ENCODE measurements at places on chromosomes 3 and 15.

DNA sequence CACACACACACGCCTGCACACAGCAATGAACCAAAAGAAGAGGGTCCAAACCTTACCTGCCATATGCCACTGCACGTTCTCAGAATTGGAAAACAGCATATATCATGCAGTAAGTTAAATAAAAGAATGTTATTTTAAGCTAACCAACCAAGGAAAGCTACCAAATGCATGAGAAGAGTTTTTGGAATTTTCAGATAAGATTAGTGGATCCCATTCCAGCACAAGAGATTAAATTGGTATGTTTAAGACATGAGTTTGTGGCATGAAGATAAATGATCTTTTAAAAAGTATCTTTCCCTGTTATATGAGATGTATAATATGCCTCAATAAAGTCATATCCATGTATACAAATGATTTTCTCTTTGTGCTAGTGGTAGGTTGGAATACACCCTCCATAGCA, 811.4 kb downstream of the NR2F2 start:
- no peak for DNase-seq

- peak; percentile 70 for DNase-seq
Measured at GRCh38 chr15:39756806-39757522, 25.7 kb downstream of the FSIP1 start.

DNA sequence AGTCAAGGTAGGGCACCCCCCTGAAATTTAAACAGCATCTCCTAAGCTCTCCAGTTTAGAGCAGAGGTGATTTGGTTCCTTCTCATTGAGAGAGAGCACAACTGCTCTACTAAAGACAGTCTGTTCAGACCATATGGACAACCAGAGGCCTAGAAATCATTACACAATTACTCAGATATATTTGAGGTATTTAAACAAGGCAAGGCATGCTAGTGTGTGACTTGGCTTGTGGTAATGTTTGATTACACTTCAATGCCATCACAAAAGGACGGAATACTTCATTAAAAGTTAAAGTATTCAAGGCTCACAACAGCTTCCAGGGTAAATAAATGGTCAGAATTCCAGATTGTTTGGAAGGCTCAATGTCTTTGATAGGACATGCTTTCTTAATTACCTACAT, 110.2 kb downstream of the LRTM1 start:
- no peak for DNase-seq

DNA sequence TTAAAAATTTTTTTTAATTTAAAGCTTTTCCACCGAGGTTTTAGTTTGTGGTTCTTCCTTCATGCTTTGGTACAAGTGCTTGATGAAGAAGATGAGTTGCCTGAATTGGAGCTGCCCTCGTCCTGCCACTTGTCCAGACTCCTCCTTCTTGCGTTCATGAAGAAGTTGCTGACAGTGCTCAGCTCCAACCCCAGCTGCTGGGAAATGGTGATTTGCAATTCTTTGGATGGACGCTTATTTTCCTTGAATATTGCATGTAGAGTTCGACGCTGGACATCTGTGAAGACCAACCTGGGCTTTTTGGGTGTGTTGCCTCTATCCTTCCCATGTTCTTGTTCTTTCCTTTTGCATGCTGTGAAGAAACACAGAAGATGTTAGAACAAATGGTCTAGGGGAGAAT, 32.6 kb downstream of the ONECUT1 start:
- DNase-seq, result no peak

DNA sequence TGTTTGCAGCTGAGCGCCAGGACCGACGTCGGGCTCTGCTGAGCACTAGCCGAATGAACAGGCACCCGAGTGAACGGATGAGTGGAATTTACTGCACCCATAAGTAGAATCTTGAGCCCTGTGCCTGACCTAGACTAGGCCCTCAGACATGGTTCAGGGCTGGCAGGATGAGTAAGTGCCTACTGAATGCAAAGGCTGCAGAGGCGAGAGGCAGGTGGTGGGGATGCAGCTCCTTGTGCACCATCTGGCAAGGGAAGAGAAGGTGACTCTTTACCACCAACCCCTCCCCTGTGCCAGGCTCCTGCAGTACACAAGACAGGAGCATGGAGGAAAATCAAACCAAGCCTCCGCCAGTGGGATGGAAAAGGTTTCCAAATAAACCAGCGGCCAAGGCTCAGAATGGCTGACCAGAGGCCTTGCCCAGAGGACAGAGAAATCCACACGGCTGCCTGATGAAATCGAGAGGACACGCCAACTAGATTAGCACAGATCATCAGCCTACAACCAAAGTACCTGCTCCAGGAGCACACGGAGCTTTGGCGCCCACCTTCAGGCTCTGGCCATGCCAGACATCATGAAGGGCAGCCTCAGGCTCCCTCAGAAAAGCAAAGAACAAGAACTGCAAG, 141.7 kb upstream of the IQSEC1 start:
- no peak for DNase-seq

DNA sequence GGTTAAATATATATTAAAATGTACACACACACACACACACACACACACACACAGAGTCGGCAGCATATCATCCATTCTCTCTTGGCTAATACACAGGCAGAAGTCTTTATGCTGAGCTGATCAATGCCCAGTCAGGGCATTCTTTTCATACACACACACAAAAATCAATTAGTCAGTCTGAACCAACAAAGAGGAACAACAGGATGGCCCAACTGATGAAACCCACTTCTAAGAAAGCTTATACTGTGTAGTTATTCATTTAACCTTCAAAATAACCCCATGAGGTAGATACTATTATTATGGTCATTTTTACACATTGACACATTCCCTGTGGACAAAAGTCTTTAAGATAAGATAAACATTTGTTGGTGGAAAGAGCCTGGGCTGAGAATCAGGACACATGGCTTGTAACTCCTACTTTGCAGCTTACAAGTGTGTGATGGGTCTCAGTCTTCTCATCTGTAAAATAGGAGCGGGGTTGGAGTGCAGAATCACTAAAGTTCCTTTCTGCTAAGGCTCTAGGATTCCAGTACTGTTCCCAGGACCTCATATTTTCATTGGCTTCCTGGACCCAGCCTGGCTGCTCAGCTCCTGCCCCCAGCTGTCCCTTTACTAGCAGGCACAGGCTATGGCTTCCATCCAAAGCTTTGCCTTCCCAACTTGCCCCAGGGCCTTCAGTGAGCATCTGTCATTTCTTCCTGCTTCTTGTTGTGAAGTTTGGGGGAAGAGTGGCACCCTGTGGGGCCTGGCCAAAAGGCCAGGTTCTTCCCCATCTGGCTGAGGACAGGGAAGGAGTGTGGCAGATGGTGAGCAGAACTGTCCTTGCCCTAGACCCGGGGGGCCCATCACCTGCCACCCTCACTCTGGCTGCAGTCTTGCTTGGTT, 27.2 kb upstream of the GLCE start:
- no peak for DNase-seq

DNA sequence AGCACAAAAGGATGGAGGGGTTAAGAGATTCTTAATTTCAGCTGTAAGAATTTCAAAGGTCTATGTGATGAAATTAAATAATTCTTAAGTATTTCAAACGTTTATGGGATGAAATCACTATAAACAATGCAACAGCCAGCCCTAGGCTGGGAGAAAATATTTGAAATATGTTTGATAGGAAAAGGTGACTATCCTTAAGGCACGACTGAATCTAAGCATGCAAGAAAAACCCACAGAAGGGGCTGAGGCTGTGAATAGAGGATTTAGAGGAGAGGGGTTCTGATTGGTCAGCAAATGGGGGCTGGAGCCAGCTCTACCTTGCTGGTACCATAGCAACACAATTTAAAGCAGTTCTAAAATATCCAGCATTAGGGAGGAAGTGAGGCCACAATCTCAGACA, 220.8 kb upstream of the ATP10A start:
- DNase-seq, result no peak

- no peak for DNase-seq
Measured at GRCh38 chr15:41333026-41333562, 413 bp downstream of the NUSAP1 start.

GRCh38 chr3:70890020-70890394, 577.6 kb upstream of the MDFIC2 start:
- no peak for DNase-seq

DNA sequence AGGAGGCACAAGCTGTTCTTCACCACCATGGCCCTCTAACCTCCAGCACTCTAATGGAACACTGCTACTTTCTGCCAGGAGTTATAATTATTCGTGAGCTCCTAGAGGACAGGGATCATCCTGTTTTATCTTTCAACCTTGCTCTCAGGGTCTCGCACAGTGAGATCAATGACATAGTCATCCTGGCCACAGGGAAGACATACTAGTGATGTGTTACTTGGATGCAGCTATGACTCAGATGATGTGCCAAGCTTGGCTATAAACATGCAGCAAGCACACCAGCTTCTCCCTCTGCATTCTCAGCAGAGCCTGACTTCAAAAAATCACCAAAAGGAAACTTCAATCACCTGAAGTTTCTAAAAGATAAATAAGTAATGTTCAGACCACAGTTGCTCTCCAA, 203.8 kb upstream of the HES1 start:
- no peak for DNase-seq

- DNase-seq, result no peak
Measured at GRCh38 chr15:55681631-55682030, 61.3 kb downstream of the PRTG start.

DNA sequence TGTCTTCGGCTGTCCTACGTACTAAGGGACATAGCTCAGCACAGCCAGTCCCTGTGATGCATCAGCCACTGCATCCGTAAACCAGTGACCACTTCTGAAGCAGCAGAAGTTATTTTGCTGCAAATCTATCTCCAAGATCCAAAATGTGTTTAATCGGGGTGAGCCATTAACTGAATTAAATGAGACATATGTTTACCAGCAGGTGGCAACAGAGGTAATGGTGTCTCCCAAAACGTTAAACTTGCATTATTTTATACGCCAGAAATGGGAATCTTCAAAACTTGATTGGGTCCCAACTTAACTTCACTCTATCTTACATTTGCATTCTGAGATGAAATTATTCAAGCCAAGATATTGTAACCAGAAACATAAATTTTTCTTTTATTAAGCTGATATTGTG, 75.3 kb upstream of the BOC start:
- no peak for DNase-seq

- DNase-seq, result no peak
Measured at GRCh38 chr3:193960487-193961274, 175.3 kb upstream of the HES1 start.

- DNase-seq, result peak; percentile 91
Measured at GRCh38 chr3:152737021-152737908, 97.7 kb upstream of the P2RY1 start.

DNA sequence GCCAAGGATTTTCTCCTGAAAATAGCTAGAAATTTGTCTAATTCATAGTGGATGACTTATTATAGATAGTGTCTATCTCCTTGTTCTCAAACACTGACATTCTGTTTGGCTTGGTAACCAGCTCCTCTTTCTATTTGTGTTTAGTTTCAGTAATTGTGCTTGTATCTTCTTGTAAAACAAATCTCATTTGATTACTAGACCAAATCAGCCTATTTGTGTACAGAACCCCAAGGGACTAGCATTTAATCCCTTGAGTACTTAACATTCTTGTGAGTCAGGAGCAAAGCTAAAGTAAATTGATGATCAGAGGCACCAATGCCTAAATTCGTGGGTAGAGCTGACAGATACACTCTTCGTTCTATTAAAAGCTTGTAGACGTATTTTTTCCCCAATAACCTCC, 306.5 kb upstream of the SLITRK3 start:
- DNase-seq, result no peak

DNA sequence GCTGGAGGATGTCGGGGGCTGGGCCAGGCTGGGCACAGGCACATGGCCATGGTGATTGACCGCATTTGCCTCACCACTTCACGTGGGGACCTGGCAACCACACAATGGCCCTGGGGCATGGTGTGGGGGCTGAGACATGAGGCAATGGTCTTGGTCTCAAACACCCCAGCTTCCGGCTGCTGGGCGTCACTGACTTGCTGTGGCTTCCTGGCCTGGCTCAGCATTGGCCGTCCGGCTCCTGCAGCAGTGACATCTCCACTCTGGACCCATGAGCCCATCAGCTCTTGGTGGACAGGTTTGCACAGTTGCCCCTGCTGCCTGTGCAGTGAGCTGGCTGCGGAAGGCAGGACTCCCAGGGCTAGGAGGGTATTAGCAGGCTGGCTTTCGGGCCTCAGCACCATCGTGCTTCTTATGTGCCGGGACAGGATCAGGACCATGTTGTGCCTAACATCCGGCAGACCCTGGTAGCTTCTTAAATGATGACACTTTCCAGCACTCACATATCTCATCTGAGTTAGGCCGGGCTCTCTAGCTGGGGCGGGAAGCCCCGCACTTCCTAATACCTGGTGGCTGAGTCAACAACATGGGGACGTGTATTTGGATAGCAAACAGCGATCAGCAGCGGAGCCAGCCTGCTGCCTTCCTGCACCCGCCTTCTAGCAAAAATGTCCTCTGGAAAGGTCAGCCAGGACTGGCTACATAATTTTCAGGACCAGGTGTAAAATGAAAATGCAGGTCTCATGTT, 34.1 kb downstream of the ZNF710 start:
- DNase-seq, result peak; percentile 15

- DNase-seq, result no peak
Measured at GRCh38 chr3:149247008-149247710, 25.5 kb upstream of the CP start.

DNA sequence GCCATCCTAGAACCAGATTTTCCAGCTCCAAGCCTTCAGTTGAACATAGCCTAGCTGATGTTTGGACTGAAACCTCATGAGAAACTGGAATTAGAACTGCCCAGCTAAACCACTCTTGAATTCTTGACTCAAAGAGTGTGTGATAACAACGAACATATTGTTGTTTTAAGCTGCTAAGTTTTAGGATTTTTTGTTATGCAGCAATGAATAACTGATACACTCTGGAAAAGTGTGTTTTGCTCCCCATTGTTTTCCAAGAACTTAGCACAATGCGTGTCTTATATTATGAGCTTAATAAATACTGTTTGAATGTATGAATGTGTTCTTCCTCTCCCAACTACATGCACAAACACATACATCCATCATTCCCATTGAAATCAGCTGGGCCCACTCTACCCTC, 379.6 kb downstream of the EDEM1 start:
- DNase-seq, result no peak

DNA sequence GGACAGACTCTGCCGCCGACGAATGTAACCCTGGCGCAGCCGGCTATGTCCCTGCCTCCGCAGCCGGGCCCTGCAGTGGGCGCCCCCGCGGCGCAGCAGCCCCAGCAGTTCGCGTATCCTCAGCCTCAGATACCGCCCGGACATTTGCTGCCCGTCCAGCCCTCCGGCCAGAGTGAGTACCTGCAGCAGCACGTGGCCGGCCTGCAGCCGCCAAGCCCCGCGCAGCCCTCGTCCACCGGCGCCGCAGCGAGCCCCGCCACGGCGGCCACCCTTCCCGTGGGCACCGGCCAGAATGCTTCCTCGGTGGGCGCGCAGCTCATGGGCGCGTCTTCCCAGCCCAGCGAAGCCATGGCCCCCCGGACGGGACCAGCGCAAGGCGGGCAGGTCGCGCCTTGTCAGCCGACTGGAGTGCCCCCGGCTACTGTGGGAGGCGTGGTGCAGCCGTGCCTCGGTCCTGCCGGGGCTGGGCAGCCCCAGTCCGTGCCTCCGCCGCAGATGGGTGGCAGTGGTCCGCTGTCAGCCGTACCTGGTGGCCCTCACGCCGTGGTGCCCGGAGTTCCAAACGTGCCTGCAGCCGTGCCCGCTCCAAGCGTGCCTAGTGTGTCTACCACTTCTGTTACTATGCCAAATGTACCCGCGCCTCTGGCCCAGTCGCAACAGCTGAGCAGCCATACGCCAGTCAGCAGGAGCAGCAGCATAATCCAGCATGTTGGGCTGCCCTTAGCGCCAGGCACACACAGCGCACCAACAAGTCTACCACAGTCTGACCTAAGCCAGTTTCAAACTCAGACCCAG, 2.4 kb downstream of the TSC22D2 start:
- DNase-seq, result no peak

- no peak for DNase-seq
Measured at GRCh38 chr3:131453533-131453932, 49.2 kb downstream of the MRPL3 start.
